CD8-positive, alpha-beta memory T cell (primary cell): ENCODE measurements at places on chromosomes 3 and 15. TPM values are rescaled to one million over a fixed set of nuclear protein-coding genes. Genes with fewer than 3 reads are reported as not detected.
A peak's percentile ranks its signal among the peaks of the same experiment; 100 is the strongest.

DNA sequence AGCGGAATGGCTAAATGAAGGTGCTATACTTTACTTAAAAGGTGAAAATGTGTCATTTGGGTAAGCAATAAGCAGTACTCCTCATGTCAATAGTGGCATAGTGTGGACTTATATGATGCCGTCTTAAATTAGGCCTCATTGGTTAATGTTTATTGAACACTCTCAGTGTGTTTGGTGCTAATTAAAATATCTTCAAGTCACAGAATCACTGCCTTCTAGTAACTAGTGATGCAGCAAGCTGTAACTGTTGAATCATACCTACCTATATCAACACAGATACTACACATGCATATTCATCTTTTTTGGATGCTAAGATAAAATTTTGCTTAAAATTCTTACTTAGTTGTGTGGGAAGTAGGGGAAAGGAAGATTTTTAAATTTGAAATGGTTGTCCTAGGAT, 30.7 kb downstream of the ARHGAP31 start:
- DNase-seq, result no peak

DNA sequence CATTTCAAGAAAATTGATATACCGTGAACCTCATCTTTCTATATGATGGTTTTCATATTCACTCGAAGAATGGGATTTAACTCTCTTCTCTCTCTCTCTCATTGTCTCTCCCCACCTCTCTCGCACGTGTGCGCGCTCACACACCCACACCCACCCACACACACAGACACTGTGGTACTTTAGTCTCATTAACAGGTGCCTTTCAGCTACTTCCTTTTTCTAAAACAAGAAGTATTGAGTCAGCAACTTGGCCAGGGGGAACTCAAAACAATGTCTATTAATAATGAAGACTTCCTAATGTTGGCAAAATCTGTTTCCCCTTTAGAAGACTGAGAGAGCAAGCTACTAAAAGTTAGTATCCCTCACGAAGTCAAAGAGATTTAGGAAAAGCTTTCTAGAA, 150.7 kb downstream of the TMCO5A start:
- no peak for DNase-seq

DNA sequence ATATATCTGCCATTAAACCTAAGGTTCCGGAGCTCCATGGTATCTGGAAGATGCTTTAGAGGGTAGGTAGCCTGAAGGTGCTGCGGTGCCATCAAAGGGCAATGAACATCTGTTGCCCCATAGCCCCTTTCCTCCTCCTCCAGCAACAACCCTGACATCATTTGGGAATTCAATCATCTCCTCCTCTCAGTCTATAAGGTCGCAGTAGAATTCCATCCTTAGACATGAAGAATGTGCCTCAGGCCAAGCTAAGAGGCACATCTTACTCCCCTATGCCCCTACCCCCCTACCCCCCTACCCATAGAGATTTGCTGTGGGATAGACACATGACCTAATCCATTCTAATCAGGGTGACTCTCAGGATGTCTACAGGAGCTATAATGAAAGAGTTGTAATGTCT, 1099.7 kb upstream of the CFAP20DC start:
- no peak for DNase-seq

- no peak for DNase-seq
Measured at GRCh38 chr15:89487791-89488190, 8.6 kb downstream of the RHCG start.

DNA sequence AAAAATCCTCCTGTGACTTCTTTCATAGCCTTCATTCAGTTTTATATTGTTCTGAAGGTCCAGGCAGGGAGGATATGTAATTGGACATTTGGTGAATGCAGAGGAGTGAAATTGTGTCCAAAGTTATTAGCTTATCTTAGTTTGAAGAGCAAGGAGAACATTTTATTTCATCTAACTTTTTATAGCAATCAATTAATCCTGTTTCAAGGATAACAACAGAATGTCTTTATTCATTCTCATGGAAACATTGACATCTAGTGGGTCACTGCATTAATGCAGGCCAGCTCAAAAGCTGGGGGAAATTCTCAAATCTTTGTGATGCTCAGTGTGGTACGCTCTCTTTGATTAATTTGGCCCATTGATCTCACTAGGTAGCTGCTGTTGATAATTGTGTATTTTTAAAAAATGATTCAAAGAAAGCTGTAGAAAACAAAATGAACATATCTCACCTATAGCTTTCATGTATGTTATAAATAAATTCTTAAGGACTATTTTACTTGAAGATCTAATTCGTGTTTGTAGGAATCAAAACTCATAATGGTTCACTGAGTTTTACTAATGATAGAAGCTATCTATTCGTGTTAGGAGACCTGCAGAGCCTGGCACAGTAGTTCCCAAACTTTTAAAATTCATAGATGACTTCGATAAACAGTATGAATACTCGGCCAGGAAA, 150.8 kb upstream of the KCNMB2 start:
- DNase-seq, result peak; percentile 17

IQCF5 gene
- polyA plus RNA-seq, result not detected

PIK3R4 gene
- 20.8 TPM for polyA plus RNA-seq
